Naive thymus-derived CD4-positive, alpha-beta T cell (primary cell): ENCODE measurements at places on chromosomes 3 and 15. TPM values are rescaled to one million over a fixed set of nuclear protein-coding genes. Genes with fewer than 3 reads are reported as not detected.

The GOLGA8J gene
- total RNA-seq, result not detected

DNA sequence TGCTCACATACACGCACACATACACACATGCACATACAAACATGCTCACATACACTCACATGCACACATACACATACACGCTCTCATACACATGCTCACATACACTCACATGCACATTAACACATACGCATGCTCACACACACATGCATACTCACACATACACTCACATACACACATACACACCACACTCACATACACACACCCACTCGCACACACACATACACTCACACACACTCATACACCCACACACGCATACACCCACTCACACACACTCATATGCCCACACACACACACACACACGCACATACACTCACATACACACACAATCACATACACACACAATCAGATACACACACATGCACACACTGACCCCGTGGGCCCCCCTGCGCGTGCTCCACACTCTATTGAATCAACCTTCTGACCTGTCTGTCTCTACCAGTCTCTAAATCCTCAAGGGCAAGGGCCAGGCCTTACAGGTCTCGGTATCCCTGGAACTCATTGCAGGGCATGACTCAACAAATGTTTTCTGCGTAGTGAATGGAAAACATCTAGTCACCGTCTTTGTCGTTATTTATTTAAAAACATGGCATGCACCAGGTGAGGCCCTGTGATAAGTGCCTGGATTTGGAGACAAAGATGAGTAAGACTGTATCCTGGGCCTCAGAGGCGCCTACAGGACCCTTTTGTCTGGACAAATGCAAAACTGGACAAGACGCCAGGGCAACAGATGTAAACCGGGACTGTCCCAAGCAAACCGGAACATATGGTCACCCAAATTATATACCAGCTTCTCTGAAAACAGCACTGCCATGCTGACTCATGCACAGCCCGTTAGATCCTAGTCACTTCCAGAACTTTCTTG is 41.8 kb downstream of the GRK7 start:
- no peak overlapping the region for H3K4me3 ChIP-seq
- no peak for DNase-seq
- H3K27ac ChIP-seq, result no peak overlapping the region

The CIB2 gene
- total RNA-seq, result 1.8 TPM

GRCh38 chr3:102905811-102906210 is 471.0 kb downstream of the ZPLD1 start:
- H3K36me3 ChIP-seq, result no peaks in the 10 kb centered on the region
- H3K4me1 ChIP-seq, result no peaks in the 10 kb centered on the region
- H3K27ac ChIP-seq, result no peak overlapping the region
- DNase-seq, result no peak
- no peak overlapping the region for H3K4me3 ChIP-seq

GRCh38 chr3:29145360-29145759 is 135.5 kb upstream of the RBMS3 start:
- no peaks in the 10 kb centered on the region for H3K36me3 ChIP-seq
- H3K27ac ChIP-seq, result no peak overlapping the region
- no peak overlapping the region for H3K4me3 ChIP-seq
- DNase-seq, result no peak
- H3K27me3 ChIP-seq, result no peaks in the 10 kb centered on the region

- H3K4me3 ChIP-seq, result no peak overlapping the region
- no peak for DNase-seq
Observed at GRCh38 chr15:50117431-50118027, 1.5 kb downstream of the ATP8B4 start.

- no peaks in the 10 kb centered on the region for H3K27me3 ChIP-seq
- no peaks in the 10 kb centered on the region for H3K36me3 ChIP-seq
- H3K4me3 ChIP-seq, result no peak overlapping the region
- DNase-seq, result no peak
Observed at GRCh38 chr15:74827614-74828013, 1.2 kb downstream of the CPLX3 start.

The CIDEC gene
- not detected for total RNA-seq

The CPA3 gene
- total RNA-seq, result not detected

The SATB1 gene
- total RNA-seq, result 258 TPM

The STRIT1 gene
- not detected for total RNA-seq

GRCh38 chr3:149599236-149599635 is 58.6 kb downstream of the WWTR1 start:
- no peak overlapping the region for H3K4me3 ChIP-seq
- H3K4me1 ChIP-seq, result no peaks in the 10 kb centered on the region
- no peaks in the 10 kb centered on the region for H3K36me3 ChIP-seq
- H3K27ac ChIP-seq, result no peak overlapping the region
- no peak for DNase-seq
- no peaks in the 10 kb centered on the region for H3K27me3 ChIP-seq

DNA sequence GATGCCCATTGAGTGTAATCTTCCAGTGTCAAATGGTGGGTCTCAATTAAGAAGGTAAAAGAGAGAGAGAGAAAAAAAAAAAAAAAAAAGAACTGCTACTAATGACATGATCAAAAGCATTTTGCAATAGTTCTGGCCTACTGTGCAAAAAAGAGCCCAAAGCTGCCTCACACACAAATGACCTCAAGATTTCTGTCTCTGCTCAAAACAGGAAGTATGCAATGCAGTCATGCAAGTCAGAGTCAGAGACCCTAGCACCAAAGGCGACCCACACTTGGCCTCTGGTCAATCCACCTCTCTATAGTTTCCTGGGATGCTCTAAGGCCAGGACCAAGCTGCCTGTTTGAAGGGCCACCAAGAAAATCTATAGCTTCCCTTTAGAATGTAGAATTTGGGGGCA is 323.5 kb downstream of the VPS13C start:
- H3K27ac ChIP-seq, result no peak overlapping the region
- no peaks in the 10 kb centered on the region for H3K4me1 ChIP-seq
- no peaks in the 10 kb centered on the region for H3K36me3 ChIP-seq
- DNase-seq, result no peak
- H3K4me3 ChIP-seq, result no peak overlapping the region
- H3K27me3 ChIP-seq, result no peaks in the 10 kb centered on the region

The PLCL2 gene
- total RNA-seq, result 60.2 TPM

The TMED3 gene
- 40.3 and 40.5 TPM in 2 replicates for total RNA-seq

DNA sequence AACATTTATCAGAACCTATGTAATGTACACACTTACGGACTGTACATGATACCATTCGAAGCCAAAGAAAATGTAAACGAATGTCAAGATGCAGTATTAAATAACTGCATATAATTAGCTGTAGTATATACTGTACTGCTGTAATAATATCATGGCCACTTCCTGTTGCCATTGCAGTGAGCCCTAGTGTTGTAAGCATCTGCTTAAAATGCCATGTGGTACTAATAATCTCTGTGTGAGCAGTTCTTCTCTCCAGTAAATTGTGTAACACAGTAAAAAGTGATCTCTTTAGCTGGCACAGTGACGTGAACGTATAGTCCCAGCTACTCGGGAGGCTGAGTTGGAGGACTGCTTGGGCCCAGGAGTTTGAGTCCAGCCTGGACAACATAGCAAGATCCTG is 8.6 kb downstream of the SPG11 start:
- H3K4me1 ChIP-seq, result no peaks in the 10 kb centered on the region
- no peaks in the 10 kb centered on the region for H3K27me3 ChIP-seq
- H3K27ac ChIP-seq, result no peak overlapping the region
- H3K36me3 ChIP-seq, result peaks cover 20% of the 10 kb centered on the region
- no peak for DNase-seq

DNA sequence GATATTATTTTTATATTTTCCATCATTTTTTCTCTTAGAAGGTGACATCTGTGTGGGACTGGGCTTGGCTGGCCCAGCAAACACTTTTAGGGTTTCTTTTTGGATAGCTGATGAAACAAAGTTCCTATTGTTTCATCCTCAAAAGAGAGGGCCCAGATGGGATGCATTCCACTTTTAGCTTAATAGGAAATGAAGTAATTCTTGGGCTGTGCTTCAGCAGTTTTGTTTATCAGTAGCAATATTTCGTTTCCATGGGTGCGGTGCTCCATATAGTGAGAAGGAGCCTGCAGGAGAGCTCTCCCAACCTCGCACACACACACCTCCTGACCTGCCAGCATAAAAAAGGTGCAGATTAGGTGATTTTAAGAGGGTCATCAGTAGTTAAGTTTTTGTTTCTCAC is 147.5 kb downstream of the AKAP13 start:
- DNase-seq, result no peak
- H3K27me3 ChIP-seq, result no peaks in the 10 kb centered on the region
- H3K27ac ChIP-seq, result no peak overlapping the region
- H3K4me1 ChIP-seq, result peaks cover under 1% of the 10 kb centered on the region
- no peak overlapping the region for H3K4me3 ChIP-seq

DNA sequence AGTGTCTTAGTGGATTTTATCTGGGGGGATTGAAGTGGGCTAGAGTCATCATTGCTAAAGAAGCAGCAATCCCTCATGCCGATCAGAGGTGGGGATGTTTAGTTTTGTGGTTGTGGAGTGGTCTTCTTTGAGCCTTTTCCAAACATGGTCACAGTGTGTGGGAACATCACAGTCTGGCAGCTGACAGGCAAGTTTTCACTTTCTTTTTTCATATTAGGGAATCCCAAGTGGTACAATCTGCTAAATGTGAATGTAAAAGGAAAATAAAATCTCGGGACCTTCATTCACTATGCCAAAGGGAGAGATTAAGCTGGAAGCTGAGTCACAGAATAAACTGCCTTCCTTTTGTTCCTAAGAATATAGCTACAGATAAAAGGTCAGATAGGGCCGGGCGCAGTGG is 10.4 kb upstream of the CX3CR1 start:
- no peaks in the 10 kb centered on the region for H3K36me3 ChIP-seq
- H3K27me3 ChIP-seq, result no peaks in the 10 kb centered on the region
- no peak overlapping the region for H3K4me3 ChIP-seq
- no peak overlapping the region for H3K27ac ChIP-seq

The NOP10 gene
- 67.9 TPM for total RNA-seq
